ENCODE measurements at places on chromosomes 6 and 20.

DNA sequence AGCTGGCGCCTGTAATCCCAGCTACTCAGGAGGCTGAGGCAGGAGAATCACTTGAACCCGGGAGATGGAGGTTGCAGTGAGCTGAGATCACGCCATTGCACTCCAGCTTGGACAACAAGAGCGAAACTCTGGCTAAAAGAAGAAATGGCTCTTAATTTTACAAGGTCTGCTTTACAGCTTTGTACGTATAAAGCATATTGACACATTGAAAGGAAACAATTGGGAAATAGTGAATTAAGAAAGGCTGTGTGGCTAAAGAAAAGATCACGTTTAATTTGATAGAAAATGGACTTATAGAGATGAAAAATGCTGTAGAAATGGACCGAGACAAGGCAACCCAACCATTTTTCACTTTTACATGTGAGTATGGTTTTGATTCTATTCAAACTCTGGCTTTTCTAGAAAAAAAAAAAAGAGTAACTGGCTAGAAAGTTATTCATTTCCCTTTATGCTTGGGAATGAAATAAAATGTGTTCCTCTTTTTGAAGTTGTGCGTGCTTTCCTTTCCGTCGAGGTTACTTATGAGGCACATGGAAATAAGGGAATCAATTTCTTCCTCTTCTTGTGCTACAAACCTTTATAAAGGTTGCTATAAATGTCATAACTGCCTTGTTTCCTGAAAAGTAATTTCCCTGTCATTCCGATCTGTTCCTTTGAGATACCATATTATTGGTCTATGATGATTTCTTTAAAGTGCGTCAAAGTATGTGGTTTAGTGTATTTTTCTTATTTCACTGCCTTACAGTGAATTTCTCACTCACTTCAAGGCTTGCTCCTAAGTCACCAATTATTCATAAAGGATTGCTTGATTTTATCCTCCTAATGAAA lies 29.4 kb downstream of the PFDN4 start:
- DNase-seq: no peak

- peak; percentile 83 for DNase-seq
These were observed 77.1 kb upstream of the MRPS10 start for GRCh38 chr6:42294759-42295158.

DNA sequence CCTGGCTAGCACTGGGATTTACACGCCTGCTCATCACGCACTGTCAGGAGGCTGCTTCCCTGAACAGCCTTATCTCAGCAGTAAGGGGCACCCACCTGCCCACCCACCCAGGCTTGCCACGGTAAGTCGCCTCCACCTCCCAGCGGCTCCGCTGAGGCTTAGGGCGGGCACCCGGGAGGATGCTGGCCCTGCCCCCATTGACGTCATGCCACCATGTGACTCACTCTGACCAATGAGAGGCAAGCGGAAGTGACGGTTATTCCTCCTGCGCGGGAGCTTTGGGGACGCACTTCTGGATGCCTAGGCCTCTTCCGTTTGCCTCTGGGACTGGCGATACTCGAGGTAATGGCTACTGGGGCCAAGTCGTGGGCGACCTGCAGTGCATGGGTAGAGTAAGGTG lies 256.8 kb downstream of the QKI start:
- DNase-seq: no peak

DNA sequence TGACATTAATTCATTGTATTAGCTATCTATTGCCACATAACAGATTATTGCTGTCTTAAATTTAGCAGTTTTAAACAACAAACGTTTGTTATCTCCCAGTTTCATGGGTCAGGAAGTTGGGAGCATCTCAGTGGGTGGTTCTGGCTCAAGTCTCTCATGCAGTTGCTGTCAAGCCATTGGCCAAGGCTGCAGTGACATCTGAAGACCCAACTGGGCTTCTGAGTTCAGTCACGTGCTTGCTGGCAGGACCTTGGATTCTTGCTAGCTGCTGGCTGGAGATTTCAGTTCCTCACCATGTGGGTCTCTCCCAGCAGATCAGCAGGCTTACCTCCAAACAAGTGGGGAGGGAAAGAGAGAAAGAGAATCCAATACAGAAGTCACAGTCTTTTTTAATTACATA lies 152.6 kb upstream of the EXOC2 start:
- DNase-seq: no peak

DNA sequence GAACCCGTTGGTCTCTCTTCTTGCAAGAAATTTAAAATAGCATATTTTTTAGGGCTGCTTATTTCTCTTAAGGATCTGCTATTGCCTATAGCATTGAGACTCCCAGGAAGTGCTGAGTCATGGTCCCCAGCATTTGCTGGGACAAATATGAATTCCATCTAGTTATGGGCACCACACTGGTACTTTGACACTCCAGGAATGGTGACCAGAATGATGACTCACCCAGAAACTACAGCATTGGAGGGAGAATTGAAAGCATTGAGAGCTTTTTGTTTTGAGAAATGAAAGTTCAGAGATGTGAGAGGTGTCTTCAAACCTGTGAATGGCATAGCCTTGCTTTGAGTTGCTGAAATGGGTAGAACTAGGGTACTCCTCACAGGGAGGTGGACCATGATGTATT lies 699.7 kb downstream of the DHX35 start:
- peak; percentile 61 for DNase-seq

DNA sequence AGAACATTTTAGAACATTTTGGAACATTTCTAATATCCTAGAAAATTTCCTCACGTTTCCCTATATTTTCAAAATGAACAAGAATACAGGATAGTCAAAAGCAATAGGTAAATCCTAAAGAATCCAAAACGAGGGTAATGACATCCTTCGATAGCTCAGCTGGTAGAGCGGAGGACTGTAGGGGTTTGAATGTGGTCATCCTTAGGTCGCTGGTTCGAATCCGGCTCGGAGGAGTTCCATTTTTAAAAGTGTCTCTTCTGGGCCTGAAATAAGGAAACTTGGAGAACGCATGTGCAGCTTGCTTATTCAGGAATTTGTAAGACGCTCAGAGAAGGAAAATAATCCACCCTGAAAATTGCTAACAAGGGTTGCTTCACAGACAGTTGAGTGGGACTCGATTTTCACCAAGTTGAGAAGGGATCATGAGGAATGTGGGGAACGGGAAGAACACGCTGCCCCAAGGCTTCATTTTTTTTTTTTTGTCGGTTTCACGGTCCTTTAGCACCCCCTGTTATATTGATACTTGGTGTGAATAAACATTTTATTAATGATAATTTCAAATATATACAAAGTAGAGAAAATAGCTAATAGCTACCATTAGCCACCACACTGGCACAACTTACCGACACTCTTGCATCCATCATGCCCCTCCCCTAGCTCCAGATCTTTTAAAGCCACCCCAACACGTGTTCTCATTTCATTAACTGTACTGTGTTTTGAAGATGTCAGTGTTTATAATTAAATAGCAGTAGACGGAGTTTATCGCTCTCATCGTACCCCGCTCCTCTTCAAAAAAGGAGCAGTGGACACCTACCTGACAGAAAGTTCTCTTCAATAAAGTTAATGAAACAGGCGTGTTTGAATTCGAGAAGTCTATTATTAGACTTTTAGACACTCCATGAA lies 1.8 kb upstream of the ABT1 start:
- peak; percentile 79 for DNase-seq

DNA sequence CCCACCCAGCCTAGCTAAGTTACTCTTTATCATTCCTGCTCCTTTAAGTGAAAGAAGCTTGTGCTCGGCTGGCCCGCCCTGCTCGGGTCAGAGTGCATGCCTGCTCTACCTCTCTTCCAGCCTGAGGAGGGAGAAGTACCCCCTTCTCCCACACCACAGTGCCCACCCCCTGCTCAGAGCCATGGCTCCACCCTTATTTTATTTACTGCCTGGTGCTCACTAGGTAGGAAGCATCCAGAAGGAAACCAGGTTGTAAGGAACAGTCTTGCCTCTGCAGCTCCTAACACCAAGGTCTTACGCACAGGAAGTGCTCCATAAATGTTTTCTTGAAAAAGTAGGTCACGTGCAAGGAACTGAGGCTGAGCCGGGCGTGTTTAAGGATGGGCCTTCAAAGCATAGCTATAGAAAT lies 105.7 kb upstream of the SNX9 start:
- no peak for DNase-seq

DNA sequence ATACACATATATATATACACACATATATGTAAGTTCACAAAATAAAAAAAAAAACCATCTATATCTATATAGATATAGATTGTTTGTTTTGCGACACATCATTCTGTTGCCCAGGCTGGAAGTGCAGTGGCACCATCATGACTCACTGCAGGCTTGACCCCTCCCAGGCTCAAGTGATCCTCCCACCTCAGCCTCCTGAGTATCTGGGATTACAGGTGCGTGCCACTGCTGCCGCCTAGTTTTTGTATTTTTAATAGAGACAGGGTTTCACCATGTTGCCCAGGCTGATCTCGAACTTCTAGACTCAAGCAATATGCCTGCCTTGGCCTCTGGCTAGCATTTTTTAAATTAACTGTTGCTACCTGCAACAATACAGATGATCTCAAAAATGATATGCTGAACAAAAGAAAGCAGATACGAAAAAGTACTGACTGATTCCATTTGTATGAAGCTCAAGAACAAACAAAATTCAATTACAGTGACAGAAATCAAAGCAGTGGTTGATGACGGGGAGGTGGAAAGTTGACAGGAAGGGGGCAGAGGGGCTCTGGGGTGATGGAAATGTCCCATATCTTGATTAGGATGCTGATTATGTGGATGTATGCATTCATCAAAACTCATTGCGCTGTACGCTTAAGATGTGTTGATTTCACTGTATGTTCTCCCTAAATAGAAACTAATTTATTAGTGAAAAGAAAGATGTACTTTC lies 49.6 kb downstream of the ATXN1 start:
- no peak for DNase-seq

DNA sequence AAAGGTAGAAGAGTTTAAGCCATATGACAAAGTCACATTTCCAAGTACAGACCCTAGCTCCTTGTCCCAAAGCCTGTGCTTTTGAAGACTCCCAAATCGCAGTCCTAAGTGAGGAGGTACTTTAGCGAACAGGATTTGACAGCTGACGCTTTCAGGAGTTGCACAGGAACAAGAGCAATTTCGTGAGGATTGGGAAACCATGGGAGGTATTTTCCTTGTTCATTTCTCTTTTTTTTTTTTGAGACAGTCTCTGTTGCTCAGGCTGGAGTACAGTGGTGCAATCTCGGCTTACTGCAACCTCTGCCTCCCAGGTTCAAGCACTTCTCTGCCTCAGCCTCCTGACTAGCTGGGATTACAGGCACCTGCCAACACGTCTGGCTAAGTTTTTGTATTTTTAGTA lies 150.6 kb downstream of the MTHFD1L start:
- DNase-seq: no peak

GRCh38 chr20:63293871-63294535 lies 1.0 kb downstream of the COL20A1 start:
- no peak for DNase-seq

DNA sequence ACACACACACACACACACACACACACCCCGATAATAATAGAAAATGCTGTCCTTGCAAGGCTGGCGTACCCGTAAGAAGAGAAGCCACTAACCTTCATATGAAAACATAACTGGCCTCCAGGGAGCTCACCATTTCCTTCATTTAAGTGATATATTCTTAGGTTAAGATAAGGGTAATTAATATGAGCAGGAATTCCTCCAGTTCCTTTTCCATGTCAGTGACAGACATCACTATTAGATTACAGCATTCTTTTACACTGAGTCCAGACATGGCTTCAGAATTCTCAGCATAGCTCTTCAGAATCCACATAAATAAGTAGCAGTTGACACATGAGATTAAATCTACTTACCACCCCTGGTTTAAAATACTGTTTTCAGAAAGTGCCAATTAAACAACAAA lies 121.9 kb downstream of the SIM1 start:
- no peak for DNase-seq

- no peak for DNase-seq
These were observed 6.7 kb downstream of the DEF6 start for GRCh38 chr6:35304299-35304698.

DNA sequence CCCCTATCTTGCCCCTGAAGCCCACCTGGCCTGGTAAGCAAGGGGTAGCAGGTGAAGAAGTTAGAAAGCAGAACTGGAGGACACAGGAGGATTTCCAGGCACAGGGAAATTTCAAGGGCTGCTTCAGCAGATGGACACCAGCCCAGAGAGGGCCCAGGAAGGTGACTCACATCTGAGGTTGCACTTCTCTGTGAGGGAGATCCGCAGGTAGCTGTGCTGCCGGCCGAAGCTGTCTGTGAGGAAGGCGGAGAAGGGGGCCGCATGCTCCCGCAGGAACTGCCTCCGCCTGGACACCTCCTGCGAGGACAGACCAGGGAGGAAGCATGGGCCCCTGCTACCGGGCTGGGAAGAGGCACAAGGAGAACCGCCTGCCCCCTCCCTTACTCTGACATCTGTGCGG lies 7.1 kb downstream of the MOCS1 start:
- no peak for DNase-seq

- peak; percentile 23 for DNase-seq
These were observed 22.6 kb downstream of the FOXP4 start for GRCh38 chr6:41568585-41569384.

DNA sequence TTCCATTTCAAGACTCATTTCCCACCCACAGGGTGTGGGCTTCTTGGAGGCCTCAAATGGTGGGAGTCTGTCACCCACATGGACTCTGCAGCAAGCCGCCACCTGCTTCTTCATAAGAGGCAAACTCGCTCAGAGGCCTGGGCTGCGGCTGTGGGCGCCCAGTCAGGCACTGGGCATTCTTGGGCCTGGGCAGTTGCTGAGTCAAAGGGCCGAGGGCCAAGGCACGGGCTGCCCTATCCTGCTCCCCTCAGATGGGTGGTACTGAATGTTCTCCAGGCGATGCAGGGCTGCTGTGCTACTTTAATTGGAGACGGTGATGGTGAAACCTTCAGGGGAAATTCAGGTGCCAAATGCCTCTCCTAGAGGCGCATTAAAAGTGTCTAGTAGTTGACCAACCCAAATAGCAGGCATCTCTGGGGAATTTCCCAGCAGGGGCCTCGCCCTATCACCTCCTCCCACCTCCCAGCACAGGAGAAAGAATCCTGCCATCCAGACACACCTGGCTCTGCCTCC lies 57.9 kb downstream of the MAFB start:
- DNase-seq: no peak

DNA sequence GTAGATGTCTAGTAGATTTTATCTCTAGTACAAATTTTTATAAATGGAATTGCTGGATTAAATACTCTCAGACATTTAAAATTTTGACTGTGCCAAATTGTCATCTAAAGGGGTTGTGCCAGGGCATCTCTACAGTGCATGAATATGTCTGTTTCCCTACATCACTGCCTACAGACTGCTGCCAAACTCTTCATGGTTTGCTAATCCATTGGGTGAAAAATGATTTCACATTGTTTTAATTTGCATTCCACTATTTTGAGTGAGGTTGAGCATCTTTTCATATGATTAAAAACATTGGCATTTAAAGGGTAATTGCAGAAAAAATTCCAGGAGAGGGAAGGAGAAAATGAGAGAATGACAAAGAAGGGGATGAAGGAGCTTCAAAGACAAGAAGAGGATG lies 267.7 kb upstream of the RNF24 start:
- no peak for DNase-seq

DNA sequence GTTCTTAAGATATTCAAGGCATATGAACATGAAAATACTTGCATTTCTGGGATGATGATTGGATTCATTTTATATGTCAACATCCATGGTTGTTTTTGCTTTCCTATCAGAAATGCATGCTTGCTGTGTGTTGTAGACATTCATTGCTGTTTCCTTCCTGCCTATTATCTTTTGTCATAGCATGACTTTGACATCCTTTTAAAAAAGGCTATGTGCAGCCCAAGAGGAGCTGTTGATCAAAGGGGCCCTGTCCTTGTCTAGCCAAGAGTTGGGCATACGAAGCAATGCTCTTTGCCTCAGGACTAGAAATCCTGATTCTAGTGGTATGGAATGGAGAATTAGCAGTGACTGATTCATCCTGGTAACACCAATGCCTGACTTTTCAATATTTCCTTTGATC lies 143.1 kb downstream of the RNF144B start:
- no peak for DNase-seq

GRCh38 chr6:158571826-158572652 lies 12.1 kb downstream of the TMEM181 start:
- DNase-seq: no peak

Measured in fibroblast of lung (primary cell).